Activated T-cell treated with anti-CD3 and anti-CD28 coated beads, Interleukin-2, amount 50 U/mL, for 72 hours (primary cell): ENCODE measurements at places on chromosomes 1 and 21. TPM values are rescaled to one million over a fixed set of nuclear protein-coding genes. Genes with fewer than 3 reads are reported as not detected.

DNA sequence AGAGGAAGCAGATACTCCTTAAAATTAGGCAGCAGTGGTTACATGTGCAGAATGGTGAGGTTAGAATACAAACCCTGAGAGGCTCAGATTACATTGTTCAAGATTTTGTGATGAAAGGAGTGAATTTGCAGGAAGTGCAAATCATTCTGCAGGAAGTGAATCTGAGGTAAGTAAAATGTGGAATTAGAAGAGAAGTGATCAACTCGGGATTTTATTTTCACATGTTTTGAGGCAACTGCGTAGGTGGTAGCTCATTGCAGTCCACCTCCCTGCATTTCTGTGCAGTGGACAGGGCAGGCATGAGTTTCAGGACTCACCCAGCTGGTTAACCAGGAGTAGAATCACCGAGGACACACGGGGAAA, 2.1 kb upstream of the PLA2G2C start:
- no peak overlapping the region for H3K4me3 ChIP-seq
- H3K27me3 ChIP-seq: peaks cover 45% of the 10 kb centered on the region
- H3K4me1 ChIP-seq: peaks cover 53% of the 10 kb centered on the region
- no peak overlapping the region for H3K27ac ChIP-seq

- no peak overlapping the region for H3K27ac ChIP-seq
- H3K27me3 ChIP-seq: no peaks in the 10 kb centered on the region
- DNase-seq: no peak
- H3K4me3 ChIP-seq: no peak overlapping the region
- H3K36me3 ChIP-seq: no peaks in the 10 kb centered on the region
Measured at GRCh38 chr1:215487466-215487865, 79.6 kb upstream of the KCTD3 start.

The SLAMF8 gene
- 0.53 TPM for total RNA-seq

- peaks cover 31% of the 10 kb centered on the region for H3K4me1 ChIP-seq
- peak overlapping the region; percentile 60 for H3K27ac ChIP-seq
- peaks cover 62% of the 10 kb centered on the region for H3K27me3 ChIP-seq
- H3K4me3 ChIP-seq: peak overlapping the region; percentile 85
- peaks cover 2% of the 10 kb centered on the region for H3K36me3 ChIP-seq
- DNase-seq: no peak
Measured at GRCh38 chr1:227317011-227317451, 1.3 kb downstream of the CDC42BPA start.

The LCE6A gene
- total RNA-seq: not detected

DNA sequence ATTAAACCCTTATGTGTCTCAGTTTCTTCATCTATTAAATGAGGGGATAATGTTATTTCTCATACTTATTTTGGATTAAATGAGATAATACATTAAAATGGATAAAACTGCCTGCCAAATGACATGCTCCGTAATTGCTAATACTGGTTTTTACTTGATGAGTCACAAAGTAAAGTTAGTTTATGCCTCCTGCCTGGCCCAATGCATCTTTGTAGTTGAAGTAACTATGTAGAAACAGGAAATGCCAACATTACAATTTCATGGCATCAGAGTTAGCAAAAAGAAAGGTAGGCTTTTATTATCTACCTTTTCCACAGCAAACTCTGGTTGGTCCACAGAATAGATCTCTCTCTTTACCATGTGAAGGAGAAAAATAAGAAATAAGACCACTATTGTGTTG, 214.5 kb downstream of the TBX15 start:
- H3K36me3 ChIP-seq: no peaks in the 10 kb centered on the region
- H3K27ac ChIP-seq: no peak overlapping the region
- H3K4me1 ChIP-seq: no peaks in the 10 kb centered on the region
